ENCODE measurements at places on chromosomes 6 and 20.

DNA sequence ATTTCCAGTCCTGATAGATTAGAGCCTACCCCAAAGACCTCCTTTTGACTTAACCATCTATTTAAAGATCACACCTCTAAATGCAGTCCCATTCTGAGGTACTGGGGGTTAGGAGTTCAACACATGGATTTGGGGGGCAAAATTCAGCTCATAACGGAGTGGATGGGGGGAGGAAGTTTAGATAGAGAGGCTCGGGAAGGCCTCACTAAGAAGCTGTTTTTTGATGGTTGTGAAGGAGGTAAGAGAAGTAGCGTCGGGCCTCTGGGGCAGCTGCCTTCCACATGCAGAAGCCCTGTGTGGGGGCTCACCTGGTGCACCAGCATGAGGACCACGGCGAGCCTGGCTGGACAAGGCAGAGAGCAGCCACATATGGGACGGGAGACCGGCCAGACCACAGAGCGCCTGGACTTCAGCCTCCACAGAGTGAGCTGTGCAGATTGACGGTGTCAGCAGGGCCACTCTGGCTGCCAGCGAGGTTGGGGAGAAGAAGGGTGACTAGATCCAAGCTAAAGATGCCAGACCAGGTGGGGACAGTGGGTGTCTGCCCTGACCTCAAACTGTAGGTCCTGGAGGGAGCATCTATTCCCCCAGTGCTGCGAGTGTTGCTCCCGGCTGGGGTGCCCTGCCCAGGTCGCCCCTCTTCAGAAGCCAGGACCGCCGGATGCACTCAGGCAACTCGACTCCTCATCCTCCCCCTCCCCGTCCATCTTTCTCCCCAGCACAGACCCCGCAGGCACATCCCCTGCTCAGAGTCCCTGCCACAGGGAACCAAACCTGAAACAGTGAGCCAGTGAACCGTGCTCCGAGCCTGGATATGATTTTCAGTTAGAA lies 5.1 kb upstream of the SYNJ2 start:
- no peak for DNase-seq

- DNase-seq, result no peak
Measured at GRCh38 chr6:156634951-156635371, 142.2 kb upstream of the ARID1B start.

DNA sequence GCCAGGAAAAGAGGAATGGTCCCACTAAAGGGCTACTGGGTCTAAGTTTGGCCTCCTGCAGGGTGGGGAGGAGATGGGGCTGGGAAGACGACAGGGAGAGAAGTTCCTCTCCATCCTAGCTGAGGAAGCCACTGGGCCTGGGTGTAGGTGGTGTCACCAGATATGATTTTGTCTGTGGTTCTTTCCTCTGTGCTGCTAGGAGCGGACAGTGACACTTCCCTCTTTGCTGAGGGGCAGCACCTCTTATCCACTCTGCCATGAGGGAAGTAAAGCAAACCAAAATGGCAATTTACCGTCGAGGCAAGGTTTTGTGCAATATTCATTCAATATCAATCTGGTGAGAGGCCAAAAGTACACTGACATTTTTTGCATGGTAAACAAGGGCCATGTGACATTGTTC lies 33.0 kb upstream of the NR2E1 start:
- DNase-seq, result no peak

- no peak for DNase-seq
Measured at GRCh38 chr20:61371501-61372136, 119.6 kb downstream of the CDH4 start.

DNA sequence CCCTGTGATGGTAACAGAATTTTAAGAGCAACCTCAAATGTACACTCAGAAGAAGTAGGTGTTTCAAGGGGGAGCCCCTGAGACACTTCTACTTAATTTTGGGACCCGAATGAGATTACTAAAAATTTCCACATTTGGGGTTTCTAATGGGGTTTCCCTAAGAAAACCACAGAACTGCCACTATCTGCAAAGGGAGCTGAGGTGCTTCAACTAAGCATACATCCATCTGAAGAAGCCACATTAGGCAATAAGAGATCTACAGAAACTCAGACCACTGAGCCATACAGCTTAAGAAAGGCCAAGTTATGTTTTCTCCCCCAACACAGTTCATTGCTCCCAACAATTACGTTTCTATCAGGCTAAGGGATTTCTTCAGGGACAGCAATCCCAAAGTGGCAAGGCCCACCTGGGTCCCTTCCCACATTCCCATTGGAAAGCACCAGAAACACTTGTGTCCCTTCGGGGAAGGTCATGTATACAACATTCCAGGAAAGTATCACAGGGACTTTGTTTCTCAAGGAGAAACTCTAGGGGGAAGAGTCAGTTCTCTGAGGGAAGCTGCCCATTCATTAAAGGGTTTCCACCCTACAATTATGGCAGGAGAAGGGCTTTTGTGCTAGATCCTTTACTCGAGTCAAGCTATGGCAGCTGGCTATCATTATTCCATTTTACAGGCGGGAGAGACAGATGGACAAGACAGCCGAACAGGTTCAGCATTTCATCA lies 5.0 kb downstream of the BCL2L1 start:
- DNase-seq, result no peak

- no peak for DNase-seq
Measured at GRCh38 chr6:116352515-116353471, 18.0 kb upstream of the DSE start.

DNA sequence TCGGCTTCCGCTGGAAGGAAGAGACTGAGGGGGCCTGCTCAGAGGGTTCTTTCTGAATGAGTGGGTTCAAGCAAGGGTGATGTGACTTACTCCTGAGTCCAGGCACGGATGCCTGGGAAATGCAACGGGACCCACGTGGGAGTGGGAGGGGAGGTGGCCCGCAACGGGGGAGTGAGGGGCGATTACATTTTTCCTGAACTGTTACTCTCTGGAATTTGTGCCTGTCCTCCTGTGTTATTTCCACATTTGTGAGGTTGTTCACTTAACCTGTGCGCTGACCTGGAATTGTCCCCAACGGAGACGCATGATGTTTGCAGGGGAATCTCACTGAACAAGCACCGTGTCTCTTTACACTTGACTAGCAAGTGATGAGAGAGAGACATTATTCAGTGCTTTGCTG lies 209.4 kb downstream of the CDH4 start:
- DNase-seq, result no peak

- no peak for DNase-seq
Measured at GRCh38 chr20:15196547-15197255, 859.3 kb upstream of the FLRT3 start.

GRCh38 chr20:17438436-17439039 lies 92.6 kb downstream of the BFSP1 start:
- no peak for DNase-seq

GRCh38 chr20:60484316-60484715 lies 526.1 kb downstream of the CDH26 start:
- no peak for DNase-seq

DNA sequence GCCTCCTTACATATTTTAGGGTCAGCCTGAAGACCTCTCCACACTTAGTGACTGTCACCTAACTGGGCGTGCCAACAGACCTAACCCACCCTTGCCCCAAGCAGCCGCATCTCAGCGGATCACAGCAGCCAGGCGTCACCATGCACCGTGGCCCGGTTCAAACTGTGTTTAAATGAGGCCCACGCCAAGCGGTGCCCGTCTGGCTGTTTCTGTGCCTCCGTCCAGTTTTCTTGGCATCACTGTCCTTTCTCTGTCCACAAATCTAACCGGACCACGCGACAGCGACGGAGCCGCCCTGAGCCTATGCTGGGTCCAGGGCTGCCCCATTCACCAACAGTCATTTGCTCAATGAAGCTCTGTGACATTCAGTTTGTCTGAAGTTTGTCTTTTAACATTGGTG lies 393.3 kb downstream of the THBS2 start:
- DNase-seq, result no peak

DNA sequence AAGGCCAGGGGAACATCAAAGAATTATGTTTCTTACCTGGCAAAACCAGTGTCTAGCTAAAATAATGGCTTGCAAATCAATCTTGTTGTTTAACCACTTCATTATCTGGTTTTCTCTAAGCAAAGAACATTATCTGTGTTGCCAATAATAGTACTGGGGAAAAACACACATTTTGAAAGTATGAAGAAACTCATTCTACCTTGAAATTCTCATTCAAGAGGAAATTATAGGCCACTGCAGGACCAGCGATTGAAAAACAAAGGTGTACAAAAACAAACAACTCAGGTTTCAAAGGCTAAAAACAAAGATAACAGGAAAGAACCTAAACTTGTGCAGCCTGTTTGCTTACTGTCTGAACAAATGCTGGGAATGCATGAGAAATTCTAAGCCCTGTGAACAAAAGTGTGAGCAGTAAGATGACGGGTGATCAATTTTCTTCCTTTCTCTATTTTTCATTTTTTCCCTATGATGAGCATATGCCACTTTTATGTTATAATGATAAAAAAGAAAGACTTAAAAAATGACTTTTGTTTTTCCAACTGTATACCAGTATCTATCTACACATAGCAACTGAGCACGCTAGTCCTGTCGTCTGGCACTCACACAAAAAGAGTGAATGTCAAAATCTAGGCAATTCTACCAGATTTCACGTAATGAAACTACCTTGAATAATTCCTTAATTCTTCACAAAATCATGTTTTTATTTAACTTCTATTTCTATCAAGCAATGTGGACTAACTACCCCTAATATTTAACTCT lies 117.9 kb downstream of the SGK1 start:
- DNase-seq, result no peak

DNA sequence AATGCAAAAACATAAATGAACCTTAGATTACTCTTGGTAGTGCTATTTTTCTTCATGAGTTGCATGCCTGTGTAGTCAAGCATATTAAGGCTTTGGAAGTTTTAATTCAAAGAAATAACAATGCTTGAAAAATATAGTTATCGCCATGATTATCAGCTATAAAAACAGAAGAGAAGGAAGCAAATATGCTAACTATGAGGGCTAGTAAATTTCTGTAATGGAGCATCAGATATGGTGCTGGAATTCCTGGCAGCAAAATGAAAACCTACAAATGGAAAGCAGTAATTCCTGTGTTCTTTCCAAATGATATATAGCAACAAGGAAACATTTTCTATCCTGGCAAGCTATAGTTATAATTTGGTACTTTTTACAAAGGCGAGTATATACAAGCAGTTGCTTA lies 29.7 kb downstream of the DOP1A start:
- no peak for DNase-seq

DNA sequence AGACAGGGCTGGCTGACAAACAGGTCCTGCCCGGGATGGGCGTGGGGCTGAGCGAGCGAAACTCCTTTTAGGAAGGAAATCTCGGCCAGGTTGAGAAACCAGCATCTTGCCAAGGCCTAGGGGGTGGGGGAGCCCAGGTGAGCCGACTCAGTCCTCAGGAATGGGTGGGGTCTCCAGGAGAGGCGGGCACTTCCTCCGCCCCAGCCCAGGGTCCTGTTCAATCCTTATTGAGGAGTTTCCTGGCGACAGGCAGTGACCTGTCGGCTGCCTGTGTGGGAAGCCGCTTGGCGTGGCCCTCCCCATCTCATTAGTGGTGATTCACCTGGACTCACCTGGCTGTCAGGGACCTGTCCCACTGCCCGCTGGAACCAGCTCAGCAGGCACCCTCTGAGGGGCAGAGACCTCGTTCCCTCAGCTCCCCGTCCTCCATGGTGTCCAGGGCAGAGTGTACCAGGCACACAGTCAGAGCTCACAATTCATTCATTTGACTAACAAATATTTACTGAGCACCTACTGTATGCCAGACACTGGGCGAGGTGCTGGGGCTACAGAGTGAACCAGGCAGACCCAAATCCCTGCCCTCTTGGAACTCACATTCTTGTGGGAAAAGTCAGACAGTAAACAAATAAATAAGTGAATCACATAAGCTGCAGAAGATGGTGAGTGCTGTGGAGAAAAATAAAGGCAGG lies 51.1 kb downstream of the FGD2 start:
- DNase-seq, result no peak

DNA sequence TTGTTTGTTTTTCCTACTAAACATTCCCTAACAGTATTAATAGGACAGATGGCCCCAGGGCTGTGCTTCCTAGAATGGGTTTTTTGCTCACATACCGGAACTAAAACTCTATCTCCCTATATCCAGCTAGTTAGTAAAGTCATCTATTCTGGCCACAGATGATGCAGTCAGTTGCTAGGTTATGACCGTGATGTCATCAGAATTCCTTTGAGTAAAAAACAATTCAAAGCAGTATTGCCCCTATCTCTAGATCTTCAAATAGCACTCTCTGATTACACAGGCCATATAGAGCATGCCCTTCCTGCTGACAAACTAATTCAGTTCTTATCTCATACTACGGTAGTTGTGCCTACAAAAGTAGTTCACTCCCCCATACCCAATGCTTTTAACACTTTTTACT lies 17.9 kb upstream of the ZNF451 start:
- DNase-seq, result no peak

DNA sequence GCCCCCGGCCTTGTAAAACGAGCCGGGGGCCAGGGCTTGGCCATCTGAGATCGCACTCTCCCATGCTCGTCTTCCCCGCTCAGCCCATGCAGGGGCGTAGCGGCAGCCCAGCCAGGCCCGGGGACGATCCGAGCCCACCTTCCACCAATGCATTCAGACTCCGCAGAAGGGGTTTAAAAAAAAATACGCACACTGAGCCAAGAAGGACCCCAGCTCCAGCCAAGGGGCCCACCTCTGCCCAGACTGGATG lies 320 bp downstream of the GSTA4 start:
- no peak for DNase-seq

- DNase-seq, result no peak
Measured at GRCh38 chr6:109687271-109687761, 3.7 kb downstream of the AK9 start.

GRCh38 chr6:106253731-106254130 lies 71.8 kb downstream of the ATG5 start:
- no peak for DNase-seq

- DNase-seq, result no peak
Measured at GRCh38 chr6:121516331-121516730, 80.9 kb downstream of the GJA1 start.

DNA sequence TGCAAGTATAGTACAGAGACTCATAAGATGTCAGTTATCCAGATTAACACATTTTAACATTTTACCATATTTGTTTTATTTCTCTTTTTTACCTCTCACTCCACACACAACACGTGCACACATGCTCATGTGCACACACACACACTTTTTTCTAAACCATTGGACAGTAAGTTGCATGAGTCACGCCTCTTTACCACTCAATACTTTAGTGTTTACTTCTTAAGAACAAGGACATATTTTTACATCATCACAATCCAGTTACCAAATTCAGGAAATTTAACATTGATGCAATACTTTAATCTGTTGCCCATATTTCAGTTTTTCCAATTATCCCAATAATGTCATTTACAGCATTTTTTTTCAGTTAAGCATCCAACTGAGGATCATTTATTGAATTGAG lies 109.0 kb downstream of the RIN2 start:
- DNase-seq, result no peak

DNA sequence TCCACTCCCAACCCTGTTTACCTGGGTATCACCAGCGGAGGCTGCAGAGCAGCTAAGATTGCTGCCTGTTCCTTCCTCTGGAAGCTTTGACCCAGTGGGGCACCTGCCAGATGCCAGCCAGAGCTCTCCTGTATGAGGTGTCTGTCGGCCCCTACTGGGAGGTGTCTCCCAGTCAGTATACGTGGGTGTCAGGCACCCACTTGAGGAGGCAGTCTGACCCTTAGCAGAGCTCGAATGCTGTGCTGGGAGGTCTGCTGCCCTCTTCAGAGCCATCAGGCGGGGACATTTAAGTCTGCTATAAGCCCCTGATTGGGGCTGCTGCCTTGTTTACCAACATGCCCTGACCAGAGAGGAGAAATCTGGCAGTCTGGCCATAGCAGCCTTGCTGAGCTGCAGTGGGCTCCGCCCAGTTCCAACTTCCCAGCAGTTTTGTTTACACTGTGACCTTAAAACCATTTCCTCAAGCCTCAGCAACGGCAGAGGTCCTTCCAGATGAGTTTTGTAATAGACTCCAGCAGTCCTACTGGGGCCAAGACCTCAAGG lies 2.8 kb downstream of the RAET1E start:
- DNase-seq, result no peak

- no peak for DNase-seq
Measured at GRCh38 chr20:57450931-57451330, 59.7 kb downstream of the RBM38 start.

Data from activated T-cell treated with anti-CD3 and anti-CD28 coated beads for 24 hours (primary cell).